Hematopoietic multipotent progenitor cell treated with erythropoietin and hydrocortisone succinate and interleukin-3 and kit ligand, for 17 days (in vitro differentiated cells): ENCODE measurements at places on chromosomes 16 and 17.

- DNase-seq = no peak
These were observed 133.4 kb downstream of the OR1D5 start for GRCh38 chr17:2929881-2930533.

- DNase-seq = no peak
These were observed 5.7 kb upstream of the FLYWCH1 start for GRCh38 chr16:2905988-2906387.

GRCh38 chr17:49624896-49625295 is 49.2 kb downstream of the NXPH3 start:
- no peak for DNase-seq

- DNase-seq = no peak
These were observed 24.0 kb downstream of the CCR7 start for GRCh38 chr17:40541060-40541872.

GRCh38 chr17:40309031-40309948 is at the start of gene RARA:
Gene RARA (plus strand): TSS chr17:40309180. CDS start chr17:40331219, 22,039 bp downstream.
- DNase-seq = no peak

DNA sequence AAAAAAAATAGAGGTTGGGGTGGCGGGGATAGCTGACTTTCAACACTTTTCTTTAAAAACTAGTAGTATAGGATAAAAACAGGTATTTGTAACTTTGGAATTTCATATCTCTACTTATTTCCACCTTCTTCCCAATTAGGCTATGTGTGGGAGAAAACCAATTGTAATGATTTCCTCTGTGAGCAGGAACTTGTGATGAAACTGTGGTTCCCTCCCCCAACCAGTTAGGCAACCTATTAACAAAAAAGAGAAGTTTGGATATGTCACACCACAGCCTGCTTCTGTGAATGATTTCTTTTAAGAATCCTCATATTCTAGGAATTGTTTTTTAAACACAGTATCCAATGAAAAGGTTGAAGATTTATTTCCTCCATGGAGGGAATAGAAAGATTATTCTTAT is 1.9 kb downstream of the IGSF6 start:
- no peak for DNase-seq
